RCC 7860 (cell line): ENCODE measurements at places on chromosomes 7 and 10.

GRCh38 chr10:19290770-19291169, 242.2 kb downstream of the MALRD1 start:
- no peak for DNase-seq

DNA sequence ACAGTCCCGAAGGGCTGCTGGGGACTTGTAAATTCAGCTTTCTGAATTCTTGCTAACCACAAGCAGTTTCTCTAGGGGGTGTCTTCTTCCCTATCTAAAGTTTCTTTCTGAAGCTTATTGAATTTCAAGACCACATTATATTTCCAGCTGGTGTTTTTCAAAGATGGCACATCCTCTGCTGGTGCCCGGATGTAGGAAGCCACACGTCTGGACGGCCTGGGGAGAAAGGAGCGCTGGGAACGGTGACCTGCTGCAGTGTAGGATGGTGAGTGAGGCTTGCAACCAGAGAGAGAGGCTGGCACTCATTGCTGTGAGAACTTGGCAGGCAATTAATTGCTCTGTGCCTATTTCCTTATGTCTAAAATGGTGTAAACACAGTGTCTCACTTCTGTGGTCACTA, 776.4 kb downstream of the TYW1 start:
- DNase-seq = no peak

- no peak for DNase-seq
Measured at GRCh38 chr7:7919449-7919945, 49.1 kb upstream of the GLCCI1 start.

- DNase-seq = no peak
Measured at GRCh38 chr10:21314111-21314626, 211.3 kb downstream of the SKIDA1 start.

DNA sequence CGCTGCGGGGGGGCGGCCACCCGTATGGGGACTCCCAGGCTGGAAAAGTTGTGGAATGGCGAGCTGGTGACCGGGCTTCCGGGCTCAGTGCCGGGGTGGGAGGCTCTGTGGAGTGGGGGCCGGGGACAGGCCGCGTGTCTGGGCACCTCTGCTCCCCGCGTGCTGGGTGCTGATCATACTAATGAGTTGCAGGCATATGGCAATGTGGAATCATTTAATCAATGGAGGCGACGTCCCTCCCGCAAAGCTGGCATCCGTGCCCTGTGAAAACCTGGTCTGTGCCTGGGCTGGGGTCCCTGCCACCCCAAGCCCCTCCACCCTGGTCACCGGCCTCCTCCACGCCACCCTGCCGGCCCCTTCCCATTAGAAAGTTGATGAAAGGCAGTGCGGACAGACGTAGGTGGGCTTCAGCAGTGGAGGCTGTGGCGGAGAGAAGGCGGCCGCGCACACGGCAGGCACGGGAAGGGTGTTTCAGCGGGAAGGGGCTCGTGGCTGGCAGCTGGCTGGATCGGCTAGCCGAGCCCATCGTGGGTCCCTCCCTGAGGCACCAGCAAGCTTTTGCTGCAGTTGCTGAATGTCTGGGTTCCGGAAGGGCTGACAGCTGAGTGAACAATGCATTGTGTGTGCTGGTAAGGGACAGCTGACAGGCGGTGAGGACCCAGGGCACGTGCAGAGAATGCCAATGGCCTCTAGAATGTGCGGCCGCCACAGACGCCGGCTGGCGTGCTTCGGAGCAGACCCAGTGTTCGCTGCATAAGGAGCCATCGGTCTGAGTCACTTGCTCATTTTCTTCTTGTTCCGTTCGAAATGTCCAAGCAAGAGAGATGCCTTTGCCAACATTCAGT, 1.5 kb downstream of the ADGRA1 start:
- DNase-seq = no peak

GRCh38 chr7:88216276-88216675, 3.6 kb downstream of the SRI start:
- no peak for DNase-seq

DNA sequence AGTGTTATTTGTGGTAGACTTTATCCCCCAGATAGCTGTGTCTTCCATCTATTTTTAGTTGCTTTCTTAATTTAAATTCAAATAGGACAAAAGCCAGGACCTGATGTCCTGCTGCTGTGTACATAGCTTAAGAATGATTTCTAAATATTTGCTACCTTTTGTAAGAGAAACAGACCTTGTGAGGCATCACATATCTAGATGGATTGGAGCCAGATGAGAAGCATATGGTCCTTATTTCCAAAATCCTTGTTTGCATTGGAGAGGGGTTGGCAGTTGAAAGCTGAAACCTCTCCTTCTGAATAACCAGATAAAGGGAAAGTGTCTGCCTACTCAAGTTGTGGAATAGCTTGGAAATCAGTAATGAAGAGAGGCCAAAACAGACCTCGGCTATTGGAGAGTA, 50.7 kb upstream of the AMPH start:
- no peak for DNase-seq

GRCh38 chr7:117870448-117871130, 2.7 kb downstream of the CTTNBP2 start:
- no peak for DNase-seq
